Activated T-cell treated with anti-CD3 and anti-CD28 coated beads, Interleukin-2, amount 50 U/mL, for 24 hours (primary cell): ENCODE measurements at places on chromosomes 3 and 15.

DNA sequence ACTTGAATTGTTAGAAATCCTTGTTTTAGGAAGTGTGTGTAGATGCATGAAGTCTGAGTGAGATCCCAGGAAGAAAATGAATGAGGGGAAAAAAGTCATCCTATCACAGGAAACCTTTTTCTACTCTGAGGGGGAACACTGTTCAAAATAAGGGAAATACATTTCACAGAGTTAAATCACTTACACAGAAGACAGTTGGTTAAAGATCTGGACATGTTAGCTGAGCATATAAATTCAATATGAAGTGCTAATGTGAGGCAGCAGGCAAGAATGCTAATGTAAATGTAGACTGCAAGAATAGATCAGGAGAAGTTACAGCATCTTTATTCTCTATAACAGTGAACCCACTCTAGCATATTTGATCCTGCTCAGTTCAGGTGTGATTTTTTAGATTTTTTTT lies 2.6 kb downstream of the TBCCD1 start:
- no peak for DNase-seq

GRCh38 chr15:38378161-38378560 lies 75.8 kb upstream of the FAM98B start:
- DNase-seq, result no peak

- DNase-seq, result no peak
Observed at GRCh38 chr3:100606894-100607512, 2.4 kb upstream of the ADGRG7 start.

- DNase-seq, result no peak
Observed at GRCh38 chr15:89783861-89784685, 7.9 kb downstream of the MESP2 start.

DNA sequence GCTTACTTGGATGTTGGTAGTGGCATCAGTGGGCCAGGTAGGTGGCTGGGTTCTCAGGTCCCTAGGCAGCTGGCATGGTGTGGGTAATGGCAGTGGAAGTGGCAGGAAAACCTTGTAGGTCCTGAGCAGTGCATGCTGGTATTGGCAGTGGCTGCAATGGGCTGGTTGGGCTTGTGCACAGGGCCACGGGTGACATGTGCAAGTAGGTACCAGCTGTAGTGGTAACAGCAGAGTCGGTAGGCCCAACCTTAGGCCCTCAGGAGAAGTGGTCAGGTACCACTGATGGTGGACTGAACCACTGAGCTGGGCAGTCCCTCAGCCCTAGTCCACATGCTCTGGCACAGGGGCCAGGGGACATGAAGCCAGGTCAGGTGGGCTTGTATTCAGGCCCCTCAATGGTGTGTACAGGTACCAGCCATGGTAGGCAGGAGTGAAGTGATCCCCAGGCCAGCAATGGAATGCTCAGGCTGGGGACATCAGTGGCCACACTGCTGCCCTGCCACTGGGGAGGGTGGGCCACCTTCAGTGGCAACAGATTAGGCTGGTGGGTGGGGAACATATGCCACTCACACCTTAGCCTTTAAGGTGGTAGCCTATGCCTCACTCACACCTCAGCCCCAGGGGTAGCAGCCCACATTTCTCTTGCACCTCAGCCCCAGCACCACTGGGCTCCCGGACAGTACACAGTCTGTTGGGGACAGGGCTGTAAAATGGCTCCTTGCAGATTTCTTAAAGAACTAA lies 118.1 kb downstream of the LRRK1 start:
- DNase-seq, result no peak
